ENCODE measurements at places on chromosomes 6 and 20.

GRCh38 chr6:24329451-24329850 is 28.4 kb downstream of the DCDC2 start:
- no peak for DNase-seq

DNA sequence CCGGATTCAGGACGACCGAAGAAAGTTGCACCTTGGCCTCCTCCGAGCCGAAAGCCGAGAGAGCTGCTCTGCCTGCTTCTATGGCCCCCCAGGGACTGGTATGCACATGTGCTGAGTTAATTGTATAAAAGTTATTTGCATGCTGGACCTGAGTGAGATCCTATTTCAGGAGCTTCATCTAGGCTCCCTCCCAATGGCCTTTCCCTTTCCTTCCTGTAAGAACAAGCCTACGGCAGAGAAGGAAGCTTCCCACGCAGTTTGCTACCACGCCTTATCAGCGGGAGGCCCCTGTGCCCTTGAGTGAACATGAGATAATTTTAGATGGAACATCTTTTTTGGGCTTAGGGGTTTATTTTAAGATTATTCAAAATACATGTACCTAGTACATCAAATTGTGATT is 65.9 kb downstream of the RIN2 start:
- peak; percentile 66 for DNase-seq

- DNase-seq, result no peak
These were observed 306 bp downstream of the EBF4 start for GRCh38 chr20:2692886-2693285.

DNA sequence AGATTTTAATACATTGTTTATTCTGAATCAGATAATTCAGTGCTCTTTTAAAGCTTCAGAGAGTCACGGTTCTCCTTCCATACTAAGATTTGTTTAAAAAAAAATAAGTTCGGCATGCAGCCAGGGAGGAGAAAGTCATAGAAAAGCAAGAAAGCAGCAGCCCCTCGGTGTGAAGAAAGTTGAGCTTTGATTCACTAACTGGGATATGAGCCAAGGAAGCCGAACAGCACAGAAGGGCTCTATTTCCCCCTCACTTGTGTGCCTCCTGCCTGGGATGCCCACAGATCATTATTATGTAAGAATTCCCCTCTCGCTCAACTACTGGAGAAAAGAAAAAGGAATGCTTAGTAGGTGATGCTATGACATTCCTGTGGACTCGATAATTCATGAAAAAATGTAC is 69.3 kb upstream of the SYNJ2 start:
- peak; percentile 57 for DNase-seq

- DNase-seq, result no peak
These were observed 3.4 kb downstream of the TXNDC5 start for GRCh38 chr6:7907159-7907558.

DNA sequence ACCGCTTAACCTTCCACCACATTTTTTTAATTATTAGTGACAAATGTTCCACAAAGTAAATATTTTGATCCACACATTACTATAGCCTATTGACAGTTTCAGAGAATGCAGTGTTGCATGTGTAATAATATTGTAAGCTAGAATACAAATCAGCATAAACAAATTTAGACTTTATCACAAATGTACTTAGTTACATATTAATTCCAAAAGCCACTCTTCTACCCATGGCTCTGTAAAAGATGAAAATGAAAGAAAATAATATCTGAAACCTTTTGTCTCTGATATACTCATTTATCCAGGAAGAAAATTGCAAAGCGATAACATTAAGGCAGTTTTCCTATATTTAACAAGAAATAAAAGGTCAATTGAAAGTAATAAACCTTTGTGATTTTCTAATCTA is 954.0 kb upstream of the MAN1A1 start:
- no peak for DNase-seq

GRCh38 chr20:38878866-38879265 is 47.4 kb upstream of the FAM83D start:
- no peak for DNase-seq

- no peak for DNase-seq
These were observed 8.7 kb downstream of the SGK2 start for GRCh38 chr20:43567477-43567876.

GRCh38 chr20:14208956-14209355 is 128.5 kb downstream of the FLRT3 start:
- DNase-seq, result no peak

GRCh38 chr6:44221291-44221960 is 2.0 kb upstream of the SLC29A1 start:
- peak; percentile 83 for DNase-seq

GRCh38 chr6:24930431-24930871 is 5.3 kb downstream of the RIPOR2 start:
- no peak for DNase-seq

- no peak for DNase-seq
These were observed 248.4 kb upstream of the AGPAT4 start for GRCh38 chr6:161522276-161522675.

- no peak for DNase-seq
These were observed 5.6 kb upstream of the PHACTR3 start for GRCh38 chr20:59598625-59599310.

- DNase-seq, result no peak
These were observed 44.4 kb downstream of the GOPC start for GRCh38 chr6:117557951-117558350.

DNA sequence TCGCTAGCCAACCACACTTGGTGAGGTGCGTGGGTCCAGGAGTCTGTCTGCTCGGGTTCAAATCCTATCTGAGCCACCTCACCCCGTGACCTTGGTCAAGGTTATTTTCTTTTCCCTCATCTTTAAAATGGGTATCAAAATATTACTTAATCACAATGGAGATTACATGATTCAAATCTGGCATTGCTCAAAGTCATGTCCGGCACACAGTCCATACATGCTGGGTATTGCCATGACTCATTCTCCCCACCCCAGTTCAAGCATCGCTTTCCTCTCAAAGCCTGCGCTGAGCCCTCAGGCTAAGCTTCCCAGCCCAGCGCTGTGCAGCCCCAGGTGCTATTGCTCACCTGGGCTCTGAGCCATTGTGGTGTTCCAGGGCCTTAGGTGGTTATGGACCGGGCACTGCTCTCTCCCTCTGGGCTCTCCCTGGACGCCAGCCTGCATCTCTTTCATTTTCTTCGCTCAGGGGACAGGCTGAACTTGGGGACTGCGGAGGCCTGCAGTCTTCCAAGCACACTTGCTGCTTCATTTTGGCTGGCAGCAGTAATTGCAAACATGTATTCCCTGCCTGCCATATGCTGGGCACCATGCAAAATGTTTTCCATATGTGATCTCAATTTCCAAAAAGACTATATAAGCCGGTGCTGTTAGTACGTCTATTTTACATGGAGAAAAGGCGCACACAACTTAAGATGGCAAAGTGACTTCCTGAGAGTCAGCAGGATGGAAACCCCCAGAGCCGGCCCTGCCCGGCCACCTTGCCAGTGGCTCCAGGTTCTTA is 27.3 kb downstream of the WRNIP1 start:
- no peak for DNase-seq

- DNase-seq, result no peak
These were observed 31.2 kb downstream of the CHMP4B start for GRCh38 chr20:33842346-33842745.

GRCh38 chr20:64211874-64212658 is 43.5 kb upstream of the PCMTD2 start:
- DNase-seq, result no peak

- DNase-seq, result no peak
These were observed 63.7 kb downstream of the ALDH5A1 start for GRCh38 chr6:24558516-24558915.

DNA sequence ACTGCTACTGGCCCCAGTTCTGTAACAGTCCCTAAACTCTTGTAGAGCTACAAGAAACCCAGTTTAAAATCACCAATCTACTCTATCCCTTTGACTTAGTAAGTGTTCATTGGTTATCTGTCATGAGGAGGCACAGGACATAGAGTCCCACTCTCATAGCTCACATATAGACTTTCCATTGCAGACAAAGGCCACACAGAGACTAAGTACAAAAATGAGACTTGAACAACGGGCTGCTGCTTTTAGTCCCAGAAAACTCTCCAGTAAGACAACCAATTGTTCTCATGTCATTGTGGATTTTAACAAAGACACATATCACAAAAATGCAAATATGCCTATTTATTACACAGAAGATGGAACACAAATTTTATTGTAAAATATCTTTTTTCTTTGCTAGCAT is 197.4 kb downstream of the PTPRK start:
- no peak for DNase-seq

- DNase-seq, result no peak
These were observed 88.1 kb upstream of the TGM3 start for GRCh38 chr20:2207770-2208097.

GRCh38 chr6:83155794-83156193 is 37.3 kb downstream of the PGM3 start:
- no peak for DNase-seq

- DNase-seq, result no peak
These were observed 26.2 kb downstream of the NTSR1 start for GRCh38 chr20:62734881-62735280.

- no peak for DNase-seq
These were observed 24.0 kb downstream of the C6orf132 start for GRCh38 chr6:42118162-42119001.

DNA sequence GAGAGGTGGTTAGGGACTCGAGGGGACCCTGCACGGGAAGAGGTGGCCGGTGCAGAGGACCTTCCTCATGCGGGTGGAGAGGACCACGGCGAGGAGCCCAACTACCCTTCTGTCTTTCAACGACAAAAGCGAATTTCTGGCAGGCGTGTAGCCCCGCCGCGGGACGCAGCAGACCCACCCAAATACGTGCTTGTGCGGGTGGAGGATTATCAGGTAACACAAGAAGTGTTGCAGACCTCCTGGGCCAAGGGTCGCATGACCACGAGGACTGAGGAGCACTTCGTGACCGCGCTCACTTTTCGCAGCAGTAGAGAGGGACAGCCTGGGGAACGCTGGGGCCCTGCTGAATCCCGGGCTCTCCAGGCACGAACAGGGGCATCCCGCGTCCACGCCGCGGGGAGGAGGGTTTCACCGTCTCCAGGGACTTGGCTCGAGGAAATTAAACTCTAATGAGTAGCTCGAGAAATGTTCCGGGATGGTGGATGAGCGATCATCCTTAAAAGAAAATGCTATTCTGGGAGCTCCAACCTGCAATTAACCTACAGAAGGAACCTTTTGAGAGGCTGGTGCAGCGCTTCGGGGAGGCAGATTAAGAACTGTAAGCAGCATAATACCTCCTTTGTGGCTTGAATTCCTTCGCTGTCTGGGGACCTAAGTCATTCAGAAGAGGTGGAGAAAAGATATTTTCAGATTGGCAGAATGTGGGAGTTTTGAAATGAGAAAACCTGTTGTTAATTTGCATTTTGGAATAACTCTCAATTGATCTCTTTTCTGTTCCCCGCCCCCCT is 804 bp downstream of the C6orf141 start:
- no peak for DNase-seq

- no peak for DNase-seq
These were observed 1.2 kb downstream of the EYA2 start for GRCh38 chr20:46895906-46896242.

- no peak for DNase-seq
These were observed 71.8 kb upstream of the L3MBTL3 start for GRCh38 chr6:129946439-129947140.

- no peak for DNase-seq
These were observed 62.3 kb upstream of the GPR31 start for GRCh38 chr6:167219967-167220512.

DNA sequence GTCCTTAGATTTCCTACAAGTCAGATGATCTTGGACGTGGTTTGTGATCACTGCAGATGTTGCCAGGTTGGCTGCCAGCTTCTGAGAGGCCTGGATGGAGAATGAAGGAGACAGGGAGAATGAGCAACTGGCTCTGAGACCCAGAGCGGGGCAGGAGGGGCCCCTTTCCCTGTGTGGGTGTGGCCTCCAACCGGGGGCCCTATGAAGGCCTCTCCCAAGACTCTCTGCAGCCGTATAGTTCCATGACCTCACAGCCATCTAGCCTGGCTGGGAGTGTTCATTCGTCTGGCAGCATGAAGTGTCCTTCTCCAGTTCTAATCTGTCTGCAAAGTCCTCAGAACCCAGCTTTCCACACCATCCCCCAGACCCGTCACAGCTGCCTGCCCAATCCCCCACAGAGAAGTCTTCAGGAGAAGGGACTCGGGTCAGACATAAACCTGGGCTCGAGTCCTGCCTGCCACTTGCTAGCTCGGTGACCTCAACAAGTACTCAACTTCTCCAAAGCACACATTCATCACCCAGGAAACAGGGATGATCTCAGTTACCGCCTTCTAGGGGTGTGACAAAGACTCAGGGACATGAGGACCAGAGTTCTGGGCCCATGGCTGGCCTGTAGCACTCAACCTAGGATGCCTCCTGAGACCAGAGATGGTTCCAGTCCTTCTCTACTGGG is 122.6 kb downstream of the EDN3 start:
- no peak for DNase-seq

DNA sequence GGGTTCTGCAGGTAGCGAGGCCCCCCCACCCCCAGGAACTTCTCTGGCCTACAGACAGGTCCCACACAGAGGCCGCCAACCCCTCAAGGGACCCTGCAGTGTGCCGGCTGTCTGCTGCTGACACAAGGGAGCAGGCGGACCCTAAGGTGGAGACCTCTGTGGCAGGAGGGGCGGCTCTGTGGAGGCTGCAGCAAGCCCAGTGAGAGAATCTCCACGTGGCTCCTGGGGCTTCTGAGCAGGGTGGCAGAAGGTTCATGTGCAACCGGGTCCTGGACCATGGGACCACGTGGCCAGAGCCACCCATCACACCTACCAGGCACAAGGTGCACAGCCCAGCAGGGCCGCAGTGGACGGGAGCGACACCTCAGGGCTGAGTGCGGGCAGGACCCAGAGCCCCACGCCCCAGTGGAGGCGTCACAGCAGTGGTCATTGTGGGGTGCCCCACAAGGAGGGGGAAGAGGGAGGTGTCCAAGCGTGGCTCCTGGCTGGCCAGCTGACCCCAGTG is 4.3 kb downstream of the ARFRP1 start:
- DNase-seq, result no peak

DNA sequence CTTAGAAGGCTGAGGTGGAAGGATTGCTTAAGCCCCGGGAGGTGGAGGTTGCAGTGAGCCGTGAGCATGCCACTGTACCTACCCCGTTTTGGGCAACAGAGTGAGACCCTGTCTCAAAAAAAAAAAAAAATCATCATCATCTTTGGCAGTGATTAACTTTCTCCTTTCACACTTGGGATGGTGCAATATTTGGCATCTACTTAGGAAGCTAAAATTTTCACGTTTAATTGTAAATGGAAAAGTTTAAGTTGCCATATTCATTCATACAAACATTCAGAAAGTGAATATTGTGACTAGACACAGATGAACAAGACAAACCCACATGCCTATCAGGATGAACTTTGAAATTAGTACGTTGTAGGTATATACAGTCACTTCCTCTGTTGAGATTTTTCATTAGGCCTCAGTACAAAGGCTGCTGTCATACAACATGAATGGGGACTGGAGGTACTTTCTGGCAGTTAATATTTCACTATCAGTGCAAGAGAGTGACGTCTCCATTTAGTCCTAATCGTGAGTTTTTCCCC is 10.3 kb downstream of the TOP1 start:
- DNase-seq, result no peak

- DNase-seq, result no peak
These were observed 1054.3 kb downstream of the EPHA7 start for GRCh38 chr6:92364948-92365541.

GRCh38 chr6:31122791-31123706 is 2.8 kb upstream of the CDSN start:
- no peak for DNase-seq

- DNase-seq, result peak; percentile 65
These were observed 22.3 kb downstream of the MARCKS start for GRCh38 chr6:113879186-113880096.

Data from DMS 273 treated with DMSO at 0.1 percent for 48 hours (cell line).